ENCODE measurements at places on chromosomes 2 and 18.

GRCh38 chr2:191155608-191156071, 4.8 kb upstream of the STAT4 start:
- peaks cover 3% of the 10 kb centered on the region for H3K4me1 ChIP-seq
- peak; percentile 51 for DNase-seq
- H3K36me3 ChIP-seq = no peaks in the 10 kb centered on the region
- no peak overlapping the region for H3K4me3 ChIP-seq

- no peak for DNase-seq
- H3K27ac ChIP-seq = no peak overlapping the region
- no peaks in the 10 kb centered on the region for H3K36me3 ChIP-seq
- no peak overlapping the region for H3K4me3 ChIP-seq
- peaks cover under 1% of the 10 kb centered on the region for H3K27me3 ChIP-seq
These were observed 11.9 kb downstream of the GNLY start for GRCh38 chr2:85706063-85706462.

DNA sequence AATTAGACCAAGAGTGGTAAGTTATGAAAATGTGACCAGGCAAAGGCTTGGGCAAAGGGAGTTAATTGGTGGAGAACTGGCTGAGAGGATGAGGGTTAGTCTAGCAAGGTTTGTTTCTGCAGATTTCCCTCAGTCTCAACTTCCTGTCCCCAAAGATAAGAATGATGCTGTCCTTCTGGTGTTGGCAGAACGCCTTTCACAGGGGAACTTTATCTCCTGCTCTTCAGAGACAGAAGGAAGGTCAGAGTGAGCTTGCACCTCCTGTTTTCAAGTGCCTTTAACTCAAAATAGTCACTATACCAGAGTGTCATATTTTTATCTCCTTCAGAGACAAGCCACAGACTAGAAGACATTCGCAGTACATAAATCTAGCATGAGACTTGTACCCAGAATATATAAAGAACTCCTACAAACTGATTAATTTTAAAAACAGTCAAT, 95.7 kb downstream of the TEX51 start:
- no peak overlapping the region for H3K27ac ChIP-seq
- DNase-seq = no peak
- H3K4me3 ChIP-seq = no peak overlapping the region
- H3K4me1 ChIP-seq = peaks cover 5% of the 10 kb centered on the region
- no peaks in the 10 kb centered on the region for H3K36me3 ChIP-seq
- peaks cover 18% of the 10 kb centered on the region for H3K27me3 ChIP-seq

GRCh38 chr2:51329512-51329911, 297.6 kb upstream of the NRXN1 start:
- no peaks in the 10 kb centered on the region for H3K4me1 ChIP-seq
- H3K27me3 ChIP-seq = no peaks in the 10 kb centered on the region
- no peaks in the 10 kb centered on the region for H3K36me3 ChIP-seq
- H3K4me3 ChIP-seq = no peak overlapping the region

- no peak for DNase-seq
- H3K27me3 ChIP-seq = no peaks in the 10 kb centered on the region
- H3K36me3 ChIP-seq = no peaks in the 10 kb centered on the region
- no peak overlapping the region for H3K27ac ChIP-seq
These were observed 45.7 kb upstream of the RAPH1 start for GRCh38 chr2:203580844-203581243.

DNA sequence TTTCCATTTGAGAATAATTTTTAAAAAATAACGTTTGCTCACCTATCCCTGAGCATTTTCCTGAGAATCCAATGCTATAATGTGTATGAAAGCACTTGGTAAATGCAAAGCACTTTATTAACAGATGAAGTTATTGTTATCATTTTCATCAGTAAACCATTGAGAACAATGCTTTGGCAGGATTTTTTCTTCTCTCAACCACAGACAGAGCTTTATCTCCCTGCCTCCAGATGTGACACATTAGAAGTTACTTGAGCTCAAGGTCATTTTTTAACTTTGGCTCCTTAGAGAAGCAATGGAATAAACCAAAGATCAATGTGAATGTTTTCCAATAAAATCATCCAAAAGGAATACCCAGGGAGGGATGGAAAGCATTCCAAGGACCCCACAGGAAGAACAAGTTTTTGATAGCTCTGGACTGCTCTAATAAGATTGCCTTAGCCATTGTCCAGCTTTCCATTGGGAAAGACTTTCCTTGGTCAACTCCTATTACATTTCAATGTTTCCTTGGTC, 118.9 kb upstream of the NT5C1B start:
- H3K4me1 ChIP-seq = no peaks in the 10 kb centered on the region
- H3K27ac ChIP-seq = no peak overlapping the region
- no peaks in the 10 kb centered on the region for H3K27me3 ChIP-seq
- no peaks in the 10 kb centered on the region for H3K36me3 ChIP-seq

DNA sequence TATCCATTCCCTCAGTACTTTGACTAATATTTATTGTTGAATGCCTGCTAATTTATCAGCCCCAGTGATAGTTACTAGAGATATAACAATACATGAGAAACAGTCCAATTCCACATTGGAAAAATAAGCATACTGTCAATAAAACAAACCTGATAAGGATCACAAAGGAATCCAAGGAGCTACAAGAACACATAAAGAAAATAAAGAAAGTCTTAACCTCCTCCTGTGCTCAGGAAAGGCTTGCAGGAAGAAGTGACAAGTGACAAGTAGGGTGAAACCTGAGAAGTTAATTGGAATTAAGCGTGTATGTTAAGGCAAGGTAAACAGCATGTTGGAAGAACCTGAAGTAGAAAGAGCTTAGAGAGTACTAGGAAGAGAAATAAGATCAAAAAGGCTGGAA, 20.3 kb upstream of the ASNSD1 start:
- H3K36me3 ChIP-seq = no peaks in the 10 kb centered on the region
- H3K27me3 ChIP-seq = no peaks in the 10 kb centered on the region
- no peak overlapping the region for H3K4me3 ChIP-seq
- no peak for DNase-seq
- no peaks in the 10 kb centered on the region for H3K4me1 ChIP-seq

DNA sequence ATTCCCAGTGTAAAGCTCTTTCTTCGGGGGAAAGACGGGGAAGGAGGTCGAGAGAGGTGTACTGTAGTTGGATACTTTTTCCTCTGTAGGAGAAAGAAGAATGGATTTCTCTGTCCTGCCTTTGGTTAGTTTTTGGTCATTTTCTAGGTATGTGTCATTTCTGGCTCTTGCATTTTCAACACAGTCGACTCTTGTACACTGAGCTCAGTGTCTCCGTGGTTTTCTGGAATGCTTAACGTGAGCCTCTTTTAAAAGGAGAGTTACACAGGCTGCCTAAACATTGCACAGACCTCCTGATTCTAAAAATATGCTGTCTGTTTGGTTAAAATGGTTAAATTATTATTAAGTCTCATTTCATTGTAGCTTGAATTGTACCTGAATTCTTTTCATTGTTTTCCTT, 21.8 kb upstream of the GLS start:
- no peaks in the 10 kb centered on the region for H3K27me3 ChIP-seq
- DNase-seq = peak; percentile 84
- H3K4me1 ChIP-seq = peaks cover 9% of the 10 kb centered on the region
- H3K36me3 ChIP-seq = no peaks in the 10 kb centered on the region
- H3K27ac ChIP-seq = peak overlapping the region; percentile 100

GRCh38 chr18:3493501-3494244, 43.7 kb downstream of the TGIF1 start:
- no peak overlapping the region for H3K4me3 ChIP-seq
- no peaks in the 10 kb centered on the region for H3K27me3 ChIP-seq
- no peaks in the 10 kb centered on the region for H3K4me1 ChIP-seq
- no peaks in the 10 kb centered on the region for H3K36me3 ChIP-seq
